CD4-positive, alpha-beta memory T cell (primary cell): ENCODE measurements at places on chromosomes 6 and 20. TPM values are rescaled to one million over a fixed set of nuclear protein-coding genes. Genes with fewer than 3 reads are reported as not detected.

SNAI1 gene
- 0.19 TPM for total RNA-seq

DNA sequence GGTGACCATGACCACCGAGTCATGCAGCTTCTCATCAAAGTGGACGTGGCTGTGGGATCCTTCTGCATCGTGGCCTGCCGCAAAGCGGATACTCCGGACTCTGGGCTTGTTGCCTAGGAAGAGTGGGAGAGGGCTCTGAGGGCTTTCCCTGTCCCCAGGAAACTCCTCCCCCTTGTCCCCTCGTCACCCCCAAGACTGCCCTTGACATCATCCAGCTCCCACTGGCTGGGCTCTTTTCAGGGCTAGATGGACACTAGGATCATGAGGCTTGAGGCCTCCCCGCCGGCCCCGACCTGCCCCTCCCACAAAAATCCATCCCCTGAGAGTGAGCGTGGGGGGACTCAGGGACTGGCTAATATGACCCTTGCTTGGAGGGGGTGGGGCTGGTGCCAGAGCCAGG lies 9.0 kb downstream of the ADISSP start:
- no peaks in the 10 kb centered on the region for H3K4me1 ChIP-seq
- no peak overlapping the region for H3K4me3 ChIP-seq
- H3K27me3 ChIP-seq, result no peaks in the 10 kb centered on the region
- no peak for DNase-seq

GRCh38 chr20:59809630-59810448 lies 123.6 kb downstream of the SYCP2 start:
- no peak overlapping the region for H3K27ac ChIP-seq
- H3K4me3 ChIP-seq, result no peak overlapping the region
- H3K36me3 ChIP-seq, result no peaks in the 10 kb centered on the region
- no peaks in the 10 kb centered on the region for H3K27me3 ChIP-seq

DNA sequence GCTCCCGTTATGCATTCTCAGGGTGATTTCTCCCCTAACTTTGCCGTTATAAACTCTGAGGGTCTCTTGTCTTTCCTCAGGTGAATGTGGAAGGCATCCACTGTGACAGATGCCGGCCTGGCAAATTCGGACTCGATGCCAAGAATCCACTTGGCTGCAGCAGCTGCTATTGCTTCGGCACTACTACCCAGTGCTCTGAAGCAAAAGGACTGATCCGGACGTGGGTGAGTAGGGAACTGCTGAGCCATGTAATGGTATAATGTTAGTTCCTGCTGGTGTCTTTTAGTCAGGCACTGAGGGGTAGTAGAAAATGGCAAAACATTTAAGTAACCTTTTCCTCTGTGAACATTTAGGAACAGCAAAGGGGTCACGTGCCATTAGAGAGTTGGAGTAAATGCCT lies 395.4 kb downstream of the ARHGAP18 start:
- H3K27me3 ChIP-seq, result no peaks in the 10 kb centered on the region
- no peak for DNase-seq
- H3K4me1 ChIP-seq, result no peaks in the 10 kb centered on the region
- no peak overlapping the region for H3K27ac ChIP-seq
- H3K36me3 ChIP-seq, result no peaks in the 10 kb centered on the region

DNA sequence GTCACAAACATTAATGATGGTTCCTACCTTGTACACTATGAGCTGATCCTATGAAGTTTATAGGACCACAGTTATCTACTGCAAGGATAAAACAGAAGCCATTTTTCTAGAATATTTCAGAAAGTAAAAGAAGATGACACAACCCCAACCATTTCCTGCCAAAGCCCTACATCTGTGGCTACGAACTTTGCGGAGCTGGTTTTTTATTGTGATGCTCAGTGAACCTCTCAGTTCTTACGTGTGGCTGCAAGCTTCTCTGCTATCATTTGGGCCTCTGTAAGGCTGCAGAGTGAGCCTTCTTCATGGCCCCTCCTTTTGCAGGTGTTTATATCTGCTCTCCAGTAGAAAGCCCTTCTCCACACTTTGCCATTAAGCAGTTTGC lies 17.8 kb upstream of the TAGAP start:
- no peaks in the 10 kb centered on the region for H3K27me3 ChIP-seq
- H3K36me3 ChIP-seq, result no peaks in the 10 kb centered on the region
- peak; percentile 80 for DNase-seq
- H3K27ac ChIP-seq, result peak overlapping the region; percentile 57

BTNL2 gene
- not detected for total RNA-seq

DNA sequence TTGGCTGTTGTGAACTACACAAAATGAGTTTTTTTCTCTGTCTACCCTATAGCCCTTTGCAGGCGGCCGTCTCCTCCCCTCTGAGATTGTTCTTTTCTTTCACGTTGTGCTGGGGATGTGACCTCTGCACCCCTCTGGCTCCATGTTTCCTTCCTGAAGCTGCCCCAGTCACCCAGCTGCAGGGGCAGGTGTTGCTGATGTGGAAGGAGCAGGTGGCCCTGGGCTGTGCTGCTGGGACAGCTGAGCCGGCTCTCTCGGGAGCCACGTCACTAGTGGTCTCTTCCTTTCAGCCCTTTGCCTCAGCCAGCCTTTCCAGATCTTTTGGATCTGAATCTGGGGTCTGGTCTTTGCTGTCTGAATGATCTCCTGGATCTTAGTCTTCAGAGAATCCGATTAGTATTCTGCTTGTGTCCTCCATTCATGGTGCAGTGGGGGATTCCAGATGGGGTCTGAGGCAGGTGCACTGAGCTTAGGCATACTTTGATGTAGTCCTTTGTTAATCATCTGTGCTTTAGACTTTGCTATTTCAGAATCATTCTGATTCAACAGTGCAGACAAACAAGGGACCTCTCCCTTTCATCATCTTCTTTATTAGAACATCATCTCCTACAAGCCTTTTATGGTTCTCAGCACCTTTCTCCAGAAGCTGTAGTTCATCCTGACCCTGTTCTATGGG lies 31.4 kb downstream of the TMEM181 start:
- H3K27ac ChIP-seq, result no peak overlapping the region
- no peak overlapping the region for H3K4me3 ChIP-seq
- no peaks in the 10 kb centered on the region for H3K4me1 ChIP-seq
- H3K36me3 ChIP-seq, result peaks cover 69% of the 10 kb centered on the region
- no peak for DNase-seq
- H3K27me3 ChIP-seq, result no peaks in the 10 kb centered on the region

DNA sequence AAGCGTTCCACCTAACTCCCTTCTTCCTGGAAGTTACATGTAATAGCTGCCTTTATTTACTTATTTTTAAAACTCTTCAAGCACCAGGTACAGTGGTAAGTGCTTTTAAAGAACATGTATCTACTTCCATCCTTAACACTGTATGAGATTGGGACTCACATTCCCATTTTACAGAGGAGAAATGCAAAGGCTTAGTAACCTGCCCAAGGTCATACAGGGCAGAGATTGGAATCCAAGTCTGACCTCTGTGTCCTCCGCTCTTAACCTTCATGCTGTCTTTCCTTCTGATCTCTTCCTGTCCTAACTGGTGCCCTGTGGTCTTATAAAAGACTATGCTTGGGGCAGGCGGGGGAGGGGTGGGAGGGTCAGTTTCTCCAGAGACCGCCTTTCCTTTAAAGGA lies 1.6 kb downstream of the B4GALT5 start:
- DNase-seq, result no peak
- no peaks in the 10 kb centered on the region for H3K36me3 ChIP-seq

HAO1 gene
- not detected for total RNA-seq

GRCh38 chr6:75334266-75335040 lies 49.9 kb upstream of the TMEM30A start:
- H3K36me3 ChIP-seq, result no peaks in the 10 kb centered on the region
- no peak for DNase-seq
- no peak overlapping the region for H3K4me3 ChIP-seq
- H3K4me1 ChIP-seq, result no peaks in the 10 kb centered on the region

DNA sequence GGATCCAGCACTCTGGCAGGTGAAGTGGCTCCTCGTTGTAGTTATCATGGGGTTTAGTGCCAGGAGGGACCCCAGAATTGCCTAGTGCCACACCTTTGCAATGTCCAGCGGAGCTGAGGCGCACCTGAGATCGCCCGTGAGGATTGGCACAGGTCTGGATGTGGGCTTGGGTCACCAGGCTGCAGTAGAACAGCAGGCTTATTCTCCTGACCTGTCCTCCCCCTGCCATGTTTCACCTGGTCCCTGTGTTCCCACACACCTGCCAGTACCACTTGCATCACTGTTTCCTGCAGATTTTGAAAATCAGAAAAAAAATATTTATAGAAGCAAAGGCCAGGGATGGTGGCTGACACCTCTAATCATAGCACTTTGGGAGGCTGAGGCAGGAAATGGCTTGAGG lies 16.7 kb downstream of the ENTPD6 start:
- H3K4me3 ChIP-seq, result no peak overlapping the region
- H3K27me3 ChIP-seq, result no peaks in the 10 kb centered on the region
- H3K27ac ChIP-seq, result no peak overlapping the region

- no peak overlapping the region for H3K4me3 ChIP-seq
- H3K27ac ChIP-seq, result no peak overlapping the region
- H3K4me1 ChIP-seq, result no peaks in the 10 kb centered on the region
- H3K27me3 ChIP-seq, result no peaks in the 10 kb centered on the region
- no peaks in the 10 kb centered on the region for H3K36me3 ChIP-seq
Measured at GRCh38 chr6:3778701-3779573, 27.4 kb upstream of the PXDC1 start.

DNA sequence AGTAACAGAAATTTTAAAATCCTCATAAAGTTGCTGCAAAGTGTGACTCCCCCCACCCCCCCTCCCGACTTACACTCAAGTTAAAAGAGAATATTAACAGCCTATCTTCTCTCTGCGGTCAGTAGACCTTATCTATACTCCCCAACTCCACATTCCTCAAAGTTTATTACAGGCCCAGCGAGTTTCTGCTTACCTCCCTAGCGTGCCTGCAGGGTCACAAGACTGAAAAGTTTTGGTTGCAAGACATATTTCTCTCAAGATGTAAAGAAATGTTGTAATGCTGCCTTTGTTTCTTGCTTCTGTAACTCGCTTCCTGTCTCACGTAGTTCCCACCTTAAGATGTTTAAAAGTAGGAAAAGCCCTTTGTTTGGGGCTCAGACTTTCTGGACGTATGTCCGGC lies 699.6 kb downstream of the PHF3 start:
- DNase-seq, result no peak
- no peak overlapping the region for H3K27ac ChIP-seq
- H3K4me1 ChIP-seq, result no peaks in the 10 kb centered on the region
- no peaks in the 10 kb centered on the region for H3K36me3 ChIP-seq
- H3K27me3 ChIP-seq, result no peaks in the 10 kb centered on the region

GRCh38 chr6:145139140-145139850 lies 596.0 kb downstream of the EPM2A start:
- H3K4me1 ChIP-seq, result no peaks in the 10 kb centered on the region
- H3K27ac ChIP-seq, result no peak overlapping the region
- H3K27me3 ChIP-seq, result no peaks in the 10 kb centered on the region

SAMD5 gene
- not detected for total RNA-seq

GRCh38 chr6:56733211-56733697 lies 90.6 kb upstream of the DST start:
- DNase-seq, result no peak
- peaks cover 3% of the 10 kb centered on the region for H3K27me3 ChIP-seq
- H3K4me3 ChIP-seq, result no peak overlapping the region
- H3K36me3 ChIP-seq, result no peaks in the 10 kb centered on the region
- no peaks in the 10 kb centered on the region for H3K4me1 ChIP-seq

GRCh38 chr20:36307412-36308325 lies 1.5 kb downstream of the DLGAP4 start:
- no peaks in the 10 kb centered on the region for H3K36me3 ChIP-seq
- no peaks in the 10 kb centered on the region for H3K4me1 ChIP-seq
- H3K27ac ChIP-seq, result no peak overlapping the region
- DNase-seq, result no peak
- peaks cover 20% of the 10 kb centered on the region for H3K27me3 ChIP-seq

DNA sequence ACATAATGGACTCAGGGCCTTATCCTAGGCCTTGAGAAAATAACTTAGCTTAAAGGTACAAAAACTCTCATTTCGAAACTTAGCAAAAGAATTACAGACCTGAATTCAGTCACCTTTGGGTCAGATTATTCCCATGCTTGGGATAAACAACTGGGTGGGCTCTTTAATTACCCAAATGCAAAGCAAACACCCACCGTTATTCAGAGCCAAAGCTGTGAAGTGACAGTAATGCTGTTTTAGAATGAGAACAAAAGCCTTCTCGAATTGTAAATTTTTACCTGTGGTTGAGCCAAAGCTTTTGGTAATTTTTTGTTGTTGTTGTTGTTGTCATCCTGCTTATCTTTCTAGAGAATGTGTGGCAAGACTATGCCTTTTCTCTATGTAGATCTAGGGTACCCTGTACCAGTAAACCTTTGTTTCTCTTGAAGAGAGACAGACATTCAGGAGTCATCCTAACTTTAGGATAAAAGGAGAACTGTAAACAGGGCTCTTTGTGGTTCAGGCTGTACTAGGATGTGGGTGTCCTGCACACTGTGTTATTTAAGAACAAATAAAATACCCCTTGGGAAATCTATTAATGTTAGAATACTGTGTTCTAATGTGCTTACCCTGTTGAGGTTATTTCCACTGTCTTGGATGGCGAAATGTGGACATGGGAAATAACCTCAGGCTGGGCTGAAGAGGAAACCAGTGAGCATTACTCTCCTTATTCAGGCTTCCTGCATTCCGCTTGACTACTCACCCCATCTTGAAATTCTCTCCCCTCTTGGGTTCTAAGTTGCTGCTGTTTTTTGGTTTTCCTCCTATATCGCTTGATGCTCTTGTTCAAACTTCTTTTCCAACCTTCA lies 480.7 kb downstream of the CD83 start:
- H3K36me3 ChIP-seq, result no peaks in the 10 kb centered on the region
- H3K27ac ChIP-seq, result no peak overlapping the region
- no peak overlapping the region for H3K4me3 ChIP-seq
- no peaks in the 10 kb centered on the region for H3K4me1 ChIP-seq
- DNase-seq, result no peak

GRCh38 chr6:154874773-154875592 lies 120.1 kb upstream of the TIAM2 start:
- H3K4me3 ChIP-seq, result no peak overlapping the region
- no peaks in the 10 kb centered on the region for H3K36me3 ChIP-seq
- DNase-seq, result no peak
- H3K4me1 ChIP-seq, result no peaks in the 10 kb centered on the region
- H3K27ac ChIP-seq, result no peak overlapping the region

GRCh38 chr6:4829089-4829488 lies 52.9 kb downstream of the CDYL start:
- DNase-seq, result no peak
- no peaks in the 10 kb centered on the region for H3K36me3 ChIP-seq
- H3K27me3 ChIP-seq, result no peaks in the 10 kb centered on the region
- H3K4me1 ChIP-seq, result no peaks in the 10 kb centered on the region
- no peak overlapping the region for H3K27ac ChIP-seq

DNA sequence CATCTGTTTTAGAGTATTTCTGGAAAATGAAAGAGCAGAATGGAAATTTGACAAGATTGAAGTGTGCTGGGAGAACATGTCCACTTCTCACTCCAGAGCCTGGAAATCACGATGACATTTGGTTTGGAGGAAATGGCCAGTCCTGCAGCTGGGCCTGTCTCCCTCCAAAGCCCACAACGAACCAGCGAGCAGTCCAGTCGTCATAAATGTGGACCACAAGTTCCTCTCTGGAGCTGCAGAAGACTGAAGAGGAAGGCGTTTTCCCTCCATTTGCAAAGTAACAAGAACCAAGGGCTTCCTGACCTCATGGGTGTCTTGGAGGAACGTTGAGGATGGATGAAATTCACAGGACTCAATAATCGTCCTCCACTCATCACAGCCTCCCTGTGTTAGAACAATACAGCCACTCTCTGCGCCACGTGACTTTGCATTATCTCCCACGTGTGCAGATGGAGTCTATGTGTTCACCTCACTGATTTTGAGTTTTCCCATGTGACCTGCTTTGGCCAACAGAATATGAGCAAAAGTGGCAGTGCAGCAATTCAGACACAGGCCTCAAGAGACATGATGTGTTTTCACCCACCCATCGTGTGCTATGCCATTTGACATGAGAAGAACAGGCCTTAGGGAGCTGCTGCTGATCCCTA lies 9.1 kb upstream of the SPATS1 start:
- no peak overlapping the region for H3K27ac ChIP-seq
- no peaks in the 10 kb centered on the region for H3K36me3 ChIP-seq
- DNase-seq, result no peak
- no peaks in the 10 kb centered on the region for H3K27me3 ChIP-seq
